ENCODE measurements at places on chromosomes 2 and 18. TPM values are rescaled to one million over a fixed set of nuclear protein-coding genes. Genes with fewer than 3 reads are reported as not detected.
A peak's percentile ranks its signal among the peaks of the same experiment; 100 is the strongest.

LYG1 gene
- 1.0 TPM for total RNA-seq

DNA sequence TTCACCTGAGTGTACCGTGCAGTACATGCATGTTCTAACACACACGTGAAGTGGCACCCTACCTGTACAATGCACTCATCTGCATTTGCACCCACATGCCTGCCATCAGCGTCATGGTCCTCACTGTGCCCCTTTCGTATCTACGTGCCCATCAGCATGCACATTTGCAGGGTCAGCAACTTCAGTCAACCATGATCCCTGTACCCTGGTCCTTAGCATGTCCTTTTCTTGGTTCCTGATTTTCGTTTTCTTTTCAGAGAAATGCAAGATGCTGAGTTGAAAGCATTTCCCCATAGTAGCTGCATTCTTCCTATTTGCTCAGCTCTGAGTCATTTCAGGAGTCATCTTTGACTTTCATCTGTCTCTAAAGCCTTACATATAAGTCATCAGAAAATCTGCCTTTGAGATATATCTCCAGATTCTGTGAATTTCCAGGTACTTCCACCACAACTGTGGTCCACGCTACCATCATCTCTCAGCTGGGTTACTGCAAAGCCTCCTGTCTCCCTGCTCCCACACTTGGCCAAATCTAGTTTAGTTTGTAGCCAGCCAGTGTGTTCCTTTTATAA is 14.7 kb upstream of the PUM2 start:
- DNase-seq = no peak
- no peak overlapping the region for H3K4me3 ChIP-seq
- H3K27ac ChIP-seq = no peak overlapping the region
- H3K27me3 ChIP-seq = no peaks in the 10 kb centered on the region

GRCh38 chr2:62152000-62152399 is 43.9 kb upstream of the B3GNT2 start:
- no peak overlapping the region for H3K4me3 ChIP-seq
- no peaks in the 10 kb centered on the region for H3K27me3 ChIP-seq
- H3K27ac ChIP-seq = no peak overlapping the region
- no peak for DNase-seq
- no peaks in the 10 kb centered on the region for H3K36me3 ChIP-seq
- H3K4me1 ChIP-seq = peaks cover 11% of the 10 kb centered on the region

DNA sequence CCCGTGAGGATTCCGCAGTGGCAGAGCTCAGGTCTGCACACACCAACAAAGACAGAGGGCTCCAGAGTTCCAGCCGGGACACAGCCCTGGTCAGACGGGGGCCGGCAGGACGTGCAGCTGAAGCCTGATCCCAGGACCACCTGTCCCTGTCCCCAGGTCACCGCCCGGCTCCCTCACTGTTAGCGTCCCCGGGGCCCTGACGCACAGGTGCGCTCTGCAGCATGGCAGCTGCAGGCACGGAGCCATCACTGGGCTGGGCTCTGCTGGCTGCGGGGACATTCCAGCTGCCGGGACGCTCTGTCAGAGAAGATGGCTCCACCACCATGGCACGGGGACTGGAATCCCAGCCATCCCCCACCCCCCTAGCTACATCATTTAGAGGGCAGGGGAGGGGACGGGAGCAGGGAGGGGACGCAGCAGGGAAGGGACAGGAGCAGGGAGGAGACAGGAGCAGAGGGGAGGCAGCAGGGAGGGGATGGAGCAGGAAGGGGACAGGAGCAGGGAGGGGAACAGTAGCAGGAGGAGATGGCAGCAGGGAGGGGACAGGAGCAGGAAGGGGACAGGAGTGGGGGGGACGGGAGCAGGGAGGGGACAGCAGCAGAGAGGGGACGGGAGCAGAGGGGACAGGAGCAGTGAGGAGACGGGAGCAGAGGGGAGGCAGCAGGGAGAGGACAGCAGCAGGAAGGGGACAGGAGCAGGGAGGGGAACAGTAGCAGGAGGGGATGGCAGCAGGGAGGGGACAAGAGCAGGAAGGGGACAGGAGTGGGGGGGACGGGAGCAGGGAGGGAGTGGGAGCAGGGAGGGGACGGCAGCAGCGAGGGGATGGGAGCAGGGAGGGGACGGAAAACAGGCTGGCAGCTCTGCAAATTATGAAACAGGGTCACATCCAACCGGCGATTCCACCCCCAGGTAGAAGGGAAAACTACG is 39.8 kb downstream of the SLC66A2 start:
- DNase-seq = peak; percentile 77
- no peak overlapping the region for H3K27ac ChIP-seq
- peaks cover 4% of the 10 kb centered on the region for H3K4me1 ChIP-seq
- H3K36me3 ChIP-seq = peaks cover 35% of the 10 kb centered on the region
- H3K4me3 ChIP-seq = no peak overlapping the region
- H3K27me3 ChIP-seq = no peaks in the 10 kb centered on the region

- DNase-seq = no peak
- no peaks in the 10 kb centered on the region for H3K36me3 ChIP-seq
- H3K4me1 ChIP-seq = peaks cover 20% of the 10 kb centered on the region
- H3K4me3 ChIP-seq = no peak overlapping the region
- no peaks in the 10 kb centered on the region for H3K27me3 ChIP-seq
These were observed 98.2 kb downstream of the GAREM1 start for GRCh38 chr18:32372381-32373061.

SGPP2 gene
- 0.29 TPM for total RNA-seq

DNA sequence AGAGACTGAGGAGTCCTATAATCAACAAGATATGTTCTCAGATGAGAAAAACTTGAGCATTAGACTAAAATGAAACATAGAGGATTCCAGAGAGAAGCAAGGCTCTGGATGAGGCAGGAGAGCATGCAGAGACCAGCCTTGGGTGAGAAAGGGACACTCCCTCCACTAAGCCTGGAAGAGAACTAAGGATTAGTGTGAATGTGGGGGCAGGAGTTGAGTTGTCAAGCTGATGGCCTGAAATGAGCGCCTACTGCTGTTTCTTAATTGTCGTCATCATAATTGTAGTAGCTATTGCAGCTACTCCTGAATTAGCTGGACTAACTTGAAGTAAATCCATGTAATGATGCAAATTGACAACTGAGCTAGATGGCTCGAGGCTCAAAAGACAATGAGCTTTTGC is 114.1 kb downstream of the PKP4 start:
- H3K27ac ChIP-seq = no peak overlapping the region
- DNase-seq = no peak
- no peaks in the 10 kb centered on the region for H3K4me1 ChIP-seq
- no peaks in the 10 kb centered on the region for H3K36me3 ChIP-seq
- H3K4me3 ChIP-seq = no peak overlapping the region
- H3K27me3 ChIP-seq = no peaks in the 10 kb centered on the region

CKAP2L gene
- 0.05 TPM for total RNA-seq

GRCh38 chr2:22795287-22795866 is 589.6 kb upstream of the KLHL29 start:
- no peaks in the 10 kb centered on the region for H3K27me3 ChIP-seq
- no peak overlapping the region for H3K27ac ChIP-seq
- no peaks in the 10 kb centered on the region for H3K4me1 ChIP-seq
- no peaks in the 10 kb centered on the region for H3K36me3 ChIP-seq

GRCh38 chr2:228916416-228917090 is 354.5 kb downstream of the PID1 start:
- DNase-seq = no peak
- H3K4me3 ChIP-seq = no peak overlapping the region
- H3K27ac ChIP-seq = no peak overlapping the region
- H3K36me3 ChIP-seq = no peaks in the 10 kb centered on the region
- H3K4me1 ChIP-seq = no peaks in the 10 kb centered on the region
- H3K27me3 ChIP-seq = no peaks in the 10 kb centered on the region

DNA sequence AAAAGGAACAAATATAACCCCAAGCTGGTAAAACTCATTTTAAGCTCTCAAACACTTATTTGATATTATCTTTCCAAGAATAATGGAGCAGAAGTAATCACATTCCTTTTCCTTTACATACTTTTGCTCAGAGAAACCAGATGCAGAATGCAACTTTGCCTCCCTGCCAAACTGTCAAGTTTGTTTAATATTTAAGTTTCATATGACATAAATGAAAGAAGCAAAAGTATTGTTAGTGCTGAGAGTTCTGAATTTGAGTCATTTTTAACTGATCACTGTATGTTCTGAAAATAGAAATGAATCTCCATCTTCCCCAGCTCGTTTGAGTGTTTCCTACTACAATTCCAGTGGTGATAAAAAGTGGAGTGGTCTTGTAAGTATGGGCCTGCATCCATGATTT is 423.4 kb downstream of the PID1 start:
- no peak overlapping the region for H3K4me3 ChIP-seq
- H3K27ac ChIP-seq = no peak overlapping the region
- H3K27me3 ChIP-seq = peaks cover 2% of the 10 kb centered on the region
- DNase-seq = no peak
- no peaks in the 10 kb centered on the region for H3K4me1 ChIP-seq
- H3K36me3 ChIP-seq = no peaks in the 10 kb centered on the region

LCT gene
- 0.04 TPM for total RNA-seq

- H3K27ac ChIP-seq = no peak overlapping the region
- no peak for DNase-seq
- H3K4me3 ChIP-seq = no peak overlapping the region
- H3K27me3 ChIP-seq = no peaks in the 10 kb centered on the region
These were observed 103.3 kb downstream of the MDH1 start for GRCh38 chr2:63692002-63692606.

DNA sequence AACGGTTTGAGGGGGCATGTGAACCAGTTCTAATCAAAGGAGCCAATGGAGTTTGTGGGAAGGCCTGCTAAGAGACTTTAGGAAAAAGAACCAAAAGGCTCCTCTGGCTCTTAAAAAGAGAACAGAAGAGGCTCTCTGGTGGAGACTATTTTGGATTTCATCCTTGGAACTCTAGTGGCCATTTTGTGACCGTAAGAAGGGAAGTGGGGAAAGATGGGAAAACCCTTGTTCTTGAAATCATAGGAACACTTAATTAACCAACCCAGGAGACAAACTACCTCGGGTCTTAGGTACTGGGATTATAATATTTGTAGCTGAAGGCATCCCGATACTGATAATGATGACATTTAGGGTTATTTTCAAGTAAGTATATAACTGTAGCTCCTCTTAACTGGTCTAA is 125.3 kb upstream of the SP3 start:
- H3K4me1 ChIP-seq = no peaks in the 10 kb centered on the region
- H3K27ac ChIP-seq = no peak overlapping the region
- no peak for DNase-seq
- H3K27me3 ChIP-seq = no peaks in the 10 kb centered on the region
- H3K36me3 ChIP-seq = no peaks in the 10 kb centered on the region

DNA sequence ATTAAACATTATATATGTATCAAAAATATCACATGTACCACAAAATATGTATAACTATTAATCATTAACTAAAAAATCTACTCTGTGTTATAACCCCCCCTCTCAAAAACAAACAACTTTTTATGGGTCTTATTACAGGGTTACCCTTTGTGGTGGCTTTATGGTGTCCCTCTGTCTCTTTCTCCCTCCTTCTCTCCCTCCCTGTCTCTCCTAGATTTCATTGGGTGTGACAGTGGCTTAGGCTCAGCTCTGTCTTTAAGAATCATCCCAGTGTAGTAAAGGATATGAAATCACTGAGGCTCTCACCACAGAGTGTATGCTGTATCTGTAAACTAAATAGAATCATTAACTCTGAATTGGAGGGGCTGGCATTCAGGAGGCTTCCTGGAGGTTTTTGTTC is 93.7 kb downstream of the TDRD15 start:
- H3K27me3 ChIP-seq = no peaks in the 10 kb centered on the region
- H3K4me1 ChIP-seq = no peaks in the 10 kb centered on the region
- H3K27ac ChIP-seq = no peak overlapping the region
- H3K36me3 ChIP-seq = no peaks in the 10 kb centered on the region
- no peak overlapping the region for H3K4me3 ChIP-seq

DNA sequence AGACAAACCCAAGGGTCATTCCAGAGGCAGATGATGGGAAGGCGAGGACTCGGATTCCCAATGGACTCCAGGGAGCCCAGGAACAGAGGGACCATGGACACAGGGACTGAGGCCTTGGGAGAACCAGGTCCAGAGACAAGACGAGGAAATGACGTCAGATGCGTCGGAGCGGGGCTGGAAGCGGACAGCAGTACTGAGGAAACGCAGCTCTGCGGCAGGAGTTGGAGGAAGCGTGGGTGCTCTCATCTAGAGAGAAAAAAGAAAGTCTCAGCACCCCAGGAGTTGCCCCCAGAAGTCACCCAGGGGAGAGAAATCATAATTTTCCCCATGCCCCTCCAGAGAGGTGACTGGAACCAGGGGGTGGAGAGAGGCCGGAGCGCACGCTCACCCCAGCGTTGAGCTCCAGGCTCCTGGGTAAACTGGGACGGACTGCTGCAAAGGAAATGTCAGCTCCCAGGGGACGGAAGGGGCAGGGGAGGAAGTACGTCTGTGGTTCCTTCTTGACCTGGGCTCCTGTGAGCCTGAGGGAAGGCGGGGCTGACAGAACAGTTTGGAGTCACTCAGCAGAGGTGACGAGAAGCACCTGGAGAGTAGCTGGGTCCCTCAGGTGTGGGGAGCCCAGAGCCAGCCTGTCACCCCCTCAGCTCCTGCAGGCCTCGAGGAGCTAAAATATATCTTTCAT is 44.7 kb downstream of the CMPK2 start:
- no peak overlapping the region for H3K27ac ChIP-seq
- H3K36me3 ChIP-seq = no peaks in the 10 kb centered on the region
- no peak for DNase-seq
- H3K4me1 ChIP-seq = no peaks in the 10 kb centered on the region

- H3K4me1 ChIP-seq = no peaks in the 10 kb centered on the region
- H3K4me3 ChIP-seq = no peak overlapping the region
- H3K36me3 ChIP-seq = peaks cover 43% of the 10 kb centered on the region
These were observed 6.0 kb downstream of the WDR54 start for GRCh38 chr2:74427551-74427950.

DNA sequence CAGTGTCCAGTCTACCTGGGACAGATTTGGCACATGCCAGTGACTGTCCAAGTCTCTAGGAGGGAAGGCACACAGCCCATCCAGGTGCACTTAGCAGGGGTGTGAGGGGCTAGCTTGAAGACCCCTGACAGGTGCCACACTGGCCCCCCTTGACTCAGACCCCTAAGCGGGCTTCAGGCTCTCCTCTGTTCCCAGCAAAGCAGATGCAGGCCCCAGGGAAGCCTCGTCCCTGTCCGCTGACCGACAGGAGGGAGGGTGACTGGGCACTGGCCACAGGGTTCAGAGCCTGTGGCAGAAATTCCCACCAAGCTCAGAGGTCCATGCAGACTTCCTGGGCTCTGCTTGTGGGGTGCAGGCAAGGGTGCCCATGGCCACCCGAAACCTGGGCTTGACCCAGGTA is 239.8 kb upstream of the MYT1L start:
- DNase-seq = peak; percentile 32
- H3K4me1 ChIP-seq = no peaks in the 10 kb centered on the region
- H3K4me3 ChIP-seq = no peak overlapping the region
- H3K36me3 ChIP-seq = no peaks in the 10 kb centered on the region
- no peaks in the 10 kb centered on the region for H3K27me3 ChIP-seq

GRCh38 chr2:227125506-227125905 is 38.5 kb downstream of the COL4A4 start:
- H3K27me3 ChIP-seq = no peaks in the 10 kb centered on the region
- H3K36me3 ChIP-seq = peaks cover 51% of the 10 kb centered on the region
- no peak overlapping the region for H3K27ac ChIP-seq
- no peak for DNase-seq

GRCh38 chr18:54263904-54264336 is 5.4 kb upstream of the POLI start:
- H3K27me3 ChIP-seq = no peaks in the 10 kb centered on the region
- no peak overlapping the region for H3K27ac ChIP-seq
- DNase-seq = no peak
- H3K4me3 ChIP-seq = no peak overlapping the region
- H3K4me1 ChIP-seq = no peaks in the 10 kb centered on the region
- H3K36me3 ChIP-seq = no peaks in the 10 kb centered on the region

- H3K27ac ChIP-seq = no peak overlapping the region
- no peak for DNase-seq
- peaks cover 25% of the 10 kb centered on the region for H3K4me1 ChIP-seq
These were observed 48.9 kb upstream of the IL1RL1 start for GRCh38 chr2:102262216-102263129.
